ENCODE measurements at places on chromosomes 1 and 21. TPM values are rescaled to one million over a fixed set of nuclear protein-coding genes. Genes with fewer than 3 reads are reported as not detected.

SLC30A10 gene
- total RNA-seq = 0.14 TPM

SYT11 gene
- total RNA-seq = 1.3 TPM

NBPF9 gene
- total RNA-seq = 15.5 TPM

GNG12 gene
- 66.8 TPM for total RNA-seq

SCNM1 gene
- 52.8 TPM for total RNA-seq

NUCKS1 gene
- 154 TPM for total RNA-seq

CNIH4 gene
- 125 TPM for total RNA-seq

GPATCH2 gene
- 8.8 TPM for total RNA-seq

CD1E gene
- total RNA-seq = not detected

MTHFR gene
- 4.9 TPM for total RNA-seq

SPRR1B gene
- total RNA-seq = not detected

Data from A549 treated with GW870086 at 1 μM for 4 hours (cell line).